ENCODE measurements at places on chromosomes 6 and 20.

DNA sequence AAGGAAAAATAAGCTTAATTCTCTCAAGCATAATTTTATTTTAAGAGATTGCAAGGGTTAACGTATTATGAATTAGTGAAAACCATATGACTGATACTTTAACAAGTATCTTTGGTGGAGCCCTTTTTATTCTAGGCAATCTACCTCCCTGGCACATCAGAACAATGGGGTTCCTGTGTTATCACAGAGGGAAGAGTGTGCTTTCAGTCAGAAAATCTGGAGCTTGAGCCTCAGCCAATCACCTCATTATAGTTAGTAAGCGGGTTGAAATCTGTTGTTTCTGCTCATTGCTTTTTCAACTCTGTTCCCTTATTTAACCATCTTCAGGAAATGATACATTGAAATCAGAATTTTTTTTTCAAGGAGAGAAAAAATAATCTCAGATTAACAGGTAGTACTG, 391 bp downstream of the ADGRF1 start:
- DNase-seq: no peak

DNA sequence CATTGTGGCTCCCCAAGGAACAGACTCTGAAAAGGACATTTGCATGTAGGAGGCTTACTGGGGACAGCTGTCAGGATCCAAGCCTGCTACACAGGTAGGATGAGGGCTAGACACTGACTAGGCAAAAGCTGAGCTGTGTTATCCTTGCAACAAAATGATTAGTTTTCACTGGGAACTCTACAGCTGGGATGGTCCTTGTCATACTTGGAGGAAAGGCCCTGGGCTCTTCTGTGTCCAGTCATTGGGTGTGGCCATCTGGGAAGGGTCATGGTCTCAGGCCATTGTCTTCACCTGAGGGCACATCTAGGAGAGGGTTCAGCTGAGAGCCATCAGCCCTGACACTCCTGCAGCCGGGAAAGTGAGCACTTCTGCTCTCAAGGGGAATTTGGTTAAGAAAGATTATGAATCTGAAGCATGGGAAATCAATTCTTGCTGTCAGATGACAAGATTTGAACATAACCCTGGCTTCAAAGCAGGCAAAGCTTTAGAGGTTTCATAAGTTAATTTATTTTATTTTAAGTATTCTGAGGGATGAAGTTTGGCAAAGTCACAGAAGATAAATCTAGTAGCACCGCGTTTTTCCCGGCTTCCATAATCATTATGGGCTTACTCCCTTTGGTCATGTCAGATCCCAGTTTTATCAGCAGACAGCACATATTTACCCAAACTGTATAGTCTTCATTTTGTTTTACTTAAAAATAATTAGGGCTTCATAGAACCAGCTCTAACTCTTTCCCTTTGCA, 78.4 kb upstream of the SLC22A23 start:
- no peak for DNase-seq

GRCh38 chr20:3781153-3781910, at the start of gene SPEF1:
Gene SPEF1, minus strand, starts transcription at chr20:3781448. Its CDS starts 161 bp downstream, at chr20:3781287.
- peak; percentile 43 for DNase-seq

DNA sequence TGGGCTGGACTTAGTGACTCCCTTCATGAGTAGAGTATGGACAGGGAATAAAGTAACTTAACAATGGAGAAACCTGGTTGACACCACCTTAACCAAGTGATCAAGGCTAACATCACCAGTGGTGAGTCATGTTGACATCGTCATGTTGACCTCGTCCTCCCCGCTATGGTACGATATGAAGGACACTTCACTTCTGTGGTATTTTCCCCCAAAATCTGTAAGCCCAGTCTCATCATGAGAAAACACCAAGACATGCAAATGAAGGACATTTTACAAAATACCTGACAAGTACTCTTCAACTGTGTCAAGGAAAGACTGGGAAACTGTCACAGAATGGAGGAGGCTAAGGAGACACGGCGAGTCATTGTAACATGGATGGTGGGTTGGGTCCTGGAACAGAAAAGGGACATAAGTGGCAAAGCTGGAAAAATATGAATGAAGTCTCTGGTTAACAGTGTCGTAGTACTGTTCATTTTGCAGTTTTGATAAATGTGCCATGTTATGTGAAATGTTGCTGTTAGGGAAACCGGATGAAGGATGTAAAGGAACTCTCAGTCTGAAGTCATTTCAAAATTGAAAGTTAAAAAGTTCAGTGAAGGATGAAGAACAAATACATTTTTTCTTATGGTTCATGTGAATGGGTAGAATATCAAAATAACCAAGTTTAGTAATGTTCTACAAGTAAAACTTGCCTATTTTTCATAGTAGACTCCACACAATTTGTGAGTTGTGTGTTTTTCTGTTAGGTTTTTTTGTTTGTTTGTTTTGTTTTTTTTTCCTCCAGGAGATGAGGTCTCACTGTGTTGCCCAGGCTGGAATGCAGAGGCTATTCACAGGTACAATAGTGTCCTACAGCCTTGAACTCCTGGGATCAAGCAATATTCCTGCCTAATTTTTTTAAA, 247.5 kb downstream of the TMEM242 start:
- DNase-seq: peak; percentile 30

GRCh38 chr6:20263059-20263458, 50.8 kb upstream of the MBOAT1 start:
- DNase-seq: no peak

DNA sequence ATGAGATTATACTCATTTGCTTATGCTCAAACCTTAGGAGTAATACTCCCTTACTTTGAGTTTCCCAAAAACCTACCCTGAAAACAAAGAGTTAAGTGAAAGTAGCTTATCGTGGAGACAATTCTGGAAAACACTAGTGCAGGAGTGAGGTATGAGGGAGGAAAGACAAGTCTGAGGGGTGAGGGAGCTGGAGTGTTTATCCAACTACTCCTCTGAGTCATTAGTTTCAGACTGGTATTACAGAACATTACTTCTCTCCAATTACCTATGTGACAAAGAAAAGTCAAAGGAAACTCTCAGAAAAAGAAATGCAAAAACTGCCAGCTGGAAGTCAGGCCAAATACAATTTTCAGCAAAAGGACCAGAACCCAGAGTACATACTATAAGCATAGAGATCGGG, 171.1 kb upstream of the SPTLC3 start:
- DNase-seq: no peak

DNA sequence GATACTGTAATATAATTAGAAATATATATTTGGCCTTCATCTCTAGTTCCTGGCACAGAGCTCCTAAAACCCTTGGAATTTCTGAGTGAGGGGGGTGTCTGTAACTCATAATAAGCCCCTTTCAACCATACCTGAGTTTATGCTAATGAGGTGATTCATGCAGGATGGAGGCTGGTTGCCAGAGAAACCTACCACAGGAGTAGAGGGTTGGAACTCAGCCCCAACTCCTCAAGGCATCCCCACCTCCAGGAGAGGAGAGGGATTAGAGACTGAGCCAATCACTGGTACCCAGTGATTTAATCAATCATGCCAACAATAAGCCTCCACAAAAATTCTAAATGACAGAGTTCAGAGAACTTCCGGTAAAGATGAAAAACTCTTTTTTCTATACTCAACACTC, 17.5 kb downstream of the UQCC1 start:
- no peak for DNase-seq

- DNase-seq: no peak
These were observed 66.7 kb downstream of the CD164 start for GRCh38 chr6:109315341-109316110.

DNA sequence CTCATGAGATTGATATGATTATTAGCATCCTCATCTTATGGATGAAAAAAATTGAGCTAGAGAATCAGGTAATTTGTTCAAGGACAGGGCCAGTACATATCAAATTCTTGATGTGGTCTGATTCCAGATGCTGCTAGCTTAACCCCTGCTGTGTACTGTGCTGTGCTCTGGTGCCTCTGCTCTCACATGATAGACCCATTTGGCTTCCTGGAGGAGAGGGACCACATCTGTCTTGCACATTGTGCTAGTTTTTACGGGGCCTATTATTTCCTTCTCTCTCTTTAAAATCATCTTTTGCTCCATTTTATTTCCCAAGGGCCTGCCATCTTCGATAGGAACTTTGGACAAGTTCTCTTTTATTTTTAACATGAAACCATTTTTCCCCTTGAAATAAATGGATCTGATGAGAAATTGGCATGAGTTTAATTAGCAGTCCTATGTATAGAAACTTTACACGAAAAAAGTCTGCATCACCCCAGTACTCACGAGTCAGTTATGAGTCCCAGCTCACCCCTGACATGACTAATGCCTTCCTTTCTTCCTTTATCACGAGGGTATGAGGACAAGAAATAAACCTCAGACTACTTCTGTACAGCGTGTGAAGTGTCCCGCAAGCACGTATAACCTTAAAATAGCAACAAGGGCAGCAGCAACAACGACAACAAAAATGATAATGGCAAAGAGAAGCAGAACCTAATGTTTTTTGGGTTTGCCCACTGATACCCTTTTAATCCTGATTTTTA, 26.5 kb downstream of the CD109 start:
- DNase-seq: peak; percentile 17

DNA sequence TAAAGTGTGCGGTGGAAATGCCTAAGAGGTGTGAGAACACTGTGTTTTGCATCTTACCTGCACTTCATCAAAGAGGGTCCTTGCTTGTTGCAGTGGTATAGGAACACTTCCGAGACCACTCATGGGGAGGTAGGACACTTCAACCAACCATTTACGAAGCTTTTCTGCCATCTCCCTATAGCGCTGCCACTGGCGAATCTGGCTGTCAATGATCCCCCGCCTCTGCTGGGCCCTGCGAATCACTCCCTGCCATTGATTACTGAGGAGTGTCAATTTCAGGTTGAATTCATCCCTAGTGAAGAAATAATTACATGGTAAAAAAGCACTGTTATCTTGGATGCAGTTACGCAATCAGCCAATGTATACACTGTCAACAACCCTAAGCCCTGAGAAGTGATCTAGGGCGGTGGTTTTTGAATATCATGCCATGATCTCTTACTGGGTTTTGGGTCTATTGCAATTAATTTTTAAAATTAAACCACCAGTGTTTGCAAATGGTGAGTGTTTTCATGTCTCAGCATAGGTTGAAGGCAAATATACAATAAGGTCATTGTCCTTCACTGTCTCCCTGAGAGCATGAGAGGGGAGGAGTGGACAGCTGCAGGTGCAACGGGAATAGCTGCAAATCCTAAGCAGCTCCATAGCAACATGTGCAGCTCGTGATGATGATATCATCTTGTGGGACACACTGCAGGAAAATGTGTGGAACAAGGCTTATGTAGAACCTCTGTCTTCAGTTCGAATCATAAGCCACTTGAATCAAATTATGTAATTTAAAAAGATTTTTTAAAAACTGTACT, 400.6 kb downstream of the ESR1 start:
- no peak for DNase-seq

GRCh38 chr6:150380256-150380655, 11.4 kb downstream of the IYD start:
- no peak for DNase-seq

Data from activated naive CD8-positive, alpha-beta T cell treated with anti-CD3 and anti-CD28 coated beads for 36 hours (primary cell).